ENCODE measurements at places on chromosomes 4 and X.

DNA sequence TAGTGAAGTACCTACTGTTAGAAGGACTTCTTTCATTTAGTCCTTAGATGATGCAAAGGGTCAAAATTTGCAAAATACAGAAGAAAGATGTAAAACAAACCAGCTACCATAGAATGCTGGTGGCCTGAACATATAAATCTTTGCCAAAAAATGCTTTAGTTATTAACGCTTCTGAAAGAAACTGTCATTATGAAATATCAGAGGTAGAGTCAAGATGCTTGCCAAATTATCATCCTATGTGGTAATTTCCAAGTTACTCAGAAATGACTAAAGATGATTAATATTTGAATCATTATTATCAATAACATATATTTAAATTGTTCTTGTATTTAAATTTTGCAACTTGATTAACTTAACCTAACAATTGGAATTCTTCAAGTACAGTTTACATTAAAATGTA lies 588.4 kb upstream of the FAM241A start:
- DNase-seq = no peak

DNA sequence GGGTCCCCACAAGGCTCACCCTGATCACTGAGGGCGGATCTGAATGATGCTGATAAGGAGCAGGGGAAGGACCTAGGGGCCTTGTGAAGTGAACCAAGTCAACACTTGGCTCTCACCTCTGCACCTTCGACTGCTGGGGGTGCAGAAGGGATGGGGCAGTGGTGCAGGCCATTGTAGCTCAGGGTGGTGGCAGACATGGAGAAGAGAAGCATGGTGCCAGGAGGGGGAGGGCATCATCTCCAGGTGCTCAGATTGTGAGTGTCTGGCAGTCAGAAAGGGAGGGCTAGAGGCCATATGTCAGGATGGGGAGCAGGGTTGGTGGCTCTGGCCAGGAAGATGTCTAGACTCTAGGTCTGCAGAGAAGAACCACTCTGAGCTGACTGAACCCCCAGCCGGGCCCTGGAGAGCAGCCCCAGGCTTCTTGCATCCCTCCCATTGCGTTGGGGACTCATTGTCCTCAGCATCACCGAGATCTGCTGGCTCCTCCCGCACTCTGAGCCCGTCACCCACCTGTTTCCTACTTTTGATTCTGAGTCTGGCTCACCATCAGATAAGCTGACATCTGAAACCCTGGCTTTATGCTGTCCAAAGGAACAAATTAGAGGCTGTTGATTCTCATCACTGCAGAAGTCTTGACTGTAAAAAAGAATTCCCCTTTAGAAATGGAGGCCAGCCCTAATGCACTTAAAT lies 3.8 kb downstream of the APLN start:
- no peak for DNase-seq

DNA sequence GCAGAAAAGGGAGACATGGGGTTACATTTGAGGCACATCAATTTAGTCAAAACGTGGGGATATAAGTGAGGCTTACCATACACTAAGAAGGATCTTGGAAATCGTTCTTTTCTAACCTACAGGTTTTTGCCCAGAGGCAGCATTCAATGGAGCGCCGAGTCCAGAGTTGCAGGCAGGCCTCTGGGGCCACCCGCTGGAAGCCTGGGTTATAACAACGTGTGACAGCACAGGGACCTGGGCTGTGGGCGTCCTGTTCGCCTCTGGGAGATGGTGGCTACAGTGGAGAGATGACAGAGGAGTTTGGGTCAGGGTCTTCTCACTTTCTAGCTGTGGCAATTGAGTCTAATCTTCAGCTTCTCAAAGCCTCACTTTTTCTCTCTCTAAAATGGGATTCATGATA lies 53.9 kb downstream of the ENPP6 start:
- no peak for DNase-seq

GRCh38 chr4:3867403-3868100 lies 101.4 kb downstream of the ADRA2C start:
- DNase-seq = no peak

DNA sequence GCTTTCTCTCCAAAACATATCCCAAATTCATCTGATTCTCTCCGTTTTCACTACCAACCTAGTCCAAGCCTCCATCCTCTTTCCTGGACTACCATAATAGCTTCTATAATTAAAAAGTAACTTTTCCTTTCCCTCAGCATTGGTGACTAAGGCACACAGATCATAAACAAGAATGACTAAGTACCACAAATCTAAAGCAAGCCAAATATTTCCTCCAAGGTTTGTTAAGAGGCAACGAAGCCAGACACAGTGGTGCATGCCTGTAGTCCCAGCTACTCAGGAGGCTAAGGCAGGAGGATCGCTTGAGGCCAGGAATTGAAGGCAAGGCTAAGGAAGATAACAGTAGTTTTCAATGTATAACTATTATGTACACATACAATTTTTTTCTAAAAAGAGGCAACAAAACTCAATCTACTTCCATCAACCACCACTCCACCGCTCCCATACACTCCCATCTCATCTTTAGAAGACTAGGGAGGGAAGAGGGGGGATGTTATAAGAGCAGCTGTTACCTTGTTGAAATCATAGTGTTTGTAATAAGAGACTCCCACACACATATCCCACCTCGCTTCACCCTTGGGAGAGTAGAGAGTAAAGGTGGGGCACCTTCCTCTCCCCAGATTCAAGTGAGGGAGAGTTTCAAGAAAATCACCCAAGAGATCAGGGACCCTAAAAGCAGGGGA lies 4.2 kb upstream of the JCHAIN start:
- no peak for DNase-seq

DNA sequence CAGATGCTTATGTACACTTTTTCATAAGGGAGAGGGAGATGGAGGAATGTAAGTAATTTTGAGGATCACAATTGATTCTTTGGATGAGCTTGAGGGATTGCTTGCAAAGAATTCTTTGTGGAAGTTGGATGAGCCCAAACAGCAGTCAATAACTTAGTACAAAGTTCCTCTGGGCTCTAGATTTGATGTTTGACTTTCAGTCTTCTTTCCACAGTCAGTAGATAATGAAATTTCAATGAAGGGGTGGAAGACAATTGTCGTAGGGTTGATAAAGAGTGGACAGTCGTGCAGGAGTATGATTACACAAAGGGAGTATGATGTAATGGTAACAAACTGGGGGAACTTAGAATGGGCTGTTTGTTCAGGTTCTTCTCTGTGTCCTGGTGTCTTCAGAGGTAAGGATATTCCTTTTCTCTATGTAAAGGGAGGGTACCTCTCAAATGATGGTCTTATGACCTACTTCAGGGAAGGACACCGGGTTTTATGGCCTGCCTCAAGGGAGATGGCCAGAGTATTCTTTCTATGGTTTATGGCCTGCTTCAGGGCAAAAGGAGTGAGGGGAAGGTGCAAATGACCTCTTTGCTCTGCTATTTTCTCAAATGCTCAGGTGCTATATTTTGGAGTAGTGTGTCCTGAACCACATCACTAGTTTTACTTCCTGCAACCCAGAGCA lies 1.7 kb upstream of the ABRAXAS1 start:
- DNase-seq = no peak

- no peak for DNase-seq
Observed at GRCh38 chrX:76915836-76916235, 488.3 kb downstream of the MAGEE1 start.

GRCh38 chrX:110665223-110666002 lies 130.2 kb downstream of the CHRDL1 start:
- DNase-seq = no peak

GRCh38 chr4:11230866-11231265 lies 197.8 kb downstream of the HS3ST1 start:
- no peak for DNase-seq

DNA sequence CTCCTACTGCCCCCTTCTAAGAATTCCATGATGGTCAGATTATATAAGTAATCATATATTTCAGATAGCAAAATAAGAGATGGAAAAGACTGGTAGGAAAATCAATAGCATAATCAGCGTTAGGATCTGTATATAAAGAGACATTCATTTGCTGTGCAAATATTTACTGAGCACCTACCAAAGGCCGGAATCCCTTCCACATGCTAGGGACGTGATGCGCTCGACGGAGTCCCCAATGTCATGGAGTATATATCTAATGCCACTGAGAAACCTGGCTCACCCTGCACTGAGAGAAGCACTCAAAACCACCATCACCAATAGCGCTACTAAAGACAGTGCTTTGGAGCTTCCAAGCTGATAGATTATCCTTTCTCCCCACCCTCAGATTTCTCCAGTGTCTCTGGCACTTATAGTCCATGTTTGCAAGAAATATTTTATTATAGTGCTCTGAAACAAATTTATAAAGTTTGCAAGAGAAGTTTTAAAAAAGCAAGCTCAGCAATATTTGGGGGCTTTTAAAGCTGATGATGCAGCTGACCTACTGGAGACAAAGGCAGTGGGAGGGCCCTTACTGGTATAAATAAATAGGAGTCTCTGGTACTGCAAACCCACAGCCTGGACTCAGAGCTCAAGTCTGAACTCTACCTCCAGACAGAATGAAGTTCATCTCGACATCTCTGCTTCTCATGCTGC lies at the start of gene CXCL13:
TSS of gene CXCL13 (plus strand) at position 611 of the 693 bp plus-strand sequence. CDS start at position 657, 46 bp downstream.
- DNase-seq = no peak

GRCh38 chr4:69656653-69657158 lies 3.7 kb upstream of the UGT2A1 start:
- no peak for DNase-seq

DNA sequence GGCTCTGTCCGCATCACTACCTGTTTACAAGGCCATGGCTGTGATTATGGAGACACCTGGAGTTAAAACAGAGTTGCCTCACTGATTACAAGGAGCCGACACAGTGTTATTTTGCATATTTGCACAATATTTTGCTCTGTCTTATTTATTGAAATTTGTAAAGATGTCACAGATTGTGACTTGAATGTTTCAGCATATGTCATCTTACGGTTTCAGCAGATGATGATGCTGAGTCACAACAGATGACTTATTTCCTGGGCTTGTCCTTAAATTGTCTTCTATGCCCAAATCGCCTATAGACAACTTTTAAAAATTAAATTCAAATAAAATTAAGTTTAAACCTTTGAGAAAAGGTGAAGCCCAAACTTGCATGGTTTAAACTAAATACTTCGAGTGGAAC lies 87.1 kb upstream of the INPP4B start:
- DNase-seq = no peak

DNA sequence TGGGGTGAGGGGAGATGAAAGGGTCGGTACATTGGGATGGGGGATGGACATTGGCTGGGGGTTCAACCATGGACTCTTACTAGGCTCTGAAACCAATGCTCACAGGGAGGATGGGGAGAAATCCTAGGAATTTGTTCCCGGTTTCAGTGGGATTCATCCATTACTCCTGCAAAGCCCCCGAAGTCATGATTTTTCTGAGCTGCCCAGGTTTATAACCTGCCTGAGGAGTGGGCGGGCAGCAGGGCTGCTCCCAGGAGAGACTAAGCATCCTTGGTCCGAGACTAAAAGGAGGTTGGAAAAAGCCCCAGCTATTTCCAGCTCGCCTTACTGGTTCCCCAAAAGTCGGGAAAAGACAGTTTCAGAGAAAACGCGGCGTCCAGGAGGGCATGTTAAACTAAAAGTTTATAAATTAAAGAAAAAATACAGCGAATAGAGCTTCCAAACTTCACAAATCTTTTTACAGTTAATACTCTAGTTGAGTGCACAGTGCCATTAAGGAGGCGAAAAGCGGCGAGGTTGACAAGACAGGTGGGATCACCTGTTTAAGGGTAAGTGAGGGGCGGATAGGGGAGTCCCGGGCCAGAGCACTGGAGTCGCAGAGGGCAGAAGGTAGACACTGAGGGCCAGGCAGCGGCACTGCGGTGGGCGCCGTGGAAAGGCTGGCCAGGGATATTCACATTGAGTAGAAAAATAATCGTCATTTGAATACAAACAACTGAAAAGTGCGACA lies 3.7 kb downstream of the NKX3-2 start:
- DNase-seq = no peak

DNA sequence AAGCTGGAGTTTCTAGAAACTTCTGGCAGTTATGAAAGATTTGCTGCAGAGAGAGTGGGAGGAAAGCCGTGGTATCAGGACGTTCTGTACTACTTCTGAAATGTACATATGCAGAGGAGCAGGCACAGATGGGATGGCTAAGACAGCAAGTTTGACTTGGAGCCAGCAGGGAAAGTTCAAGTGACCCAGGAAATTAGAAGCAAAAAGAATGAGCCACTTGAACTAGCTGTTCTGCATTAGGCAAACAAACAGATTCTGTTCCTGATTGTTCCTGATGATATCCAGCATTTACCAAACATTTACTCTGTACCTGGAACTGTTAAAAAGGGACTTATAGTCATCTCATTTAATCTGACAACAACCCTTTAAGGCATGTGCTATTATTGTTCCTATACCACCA lies 41.4 kb upstream of the CXCL13 start:
- DNase-seq = no peak

DNA sequence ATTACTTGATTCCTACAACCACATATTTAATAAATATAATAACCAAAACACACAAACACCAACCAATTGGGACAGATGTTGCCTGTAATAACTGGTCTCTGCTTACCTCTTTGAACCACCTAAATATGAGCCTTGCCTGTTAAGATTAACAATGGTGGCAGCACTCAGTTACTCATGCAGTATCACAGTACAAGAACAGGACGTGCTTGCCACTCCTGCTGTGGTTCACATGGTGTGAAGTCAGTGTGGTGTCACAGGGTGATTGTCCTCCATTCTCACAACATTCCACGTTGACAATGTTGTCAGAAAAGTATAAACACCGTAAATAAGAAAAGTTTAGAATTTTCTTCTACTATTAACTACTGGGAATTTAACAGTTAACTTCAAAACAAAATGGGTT lies 365.0 kb downstream of the PPP3CA start:
- no peak for DNase-seq

- no peak for DNase-seq
Observed at GRCh38 chr4:107863416-107863815, 38.7 kb downstream of the SGMS2 start.

DNA sequence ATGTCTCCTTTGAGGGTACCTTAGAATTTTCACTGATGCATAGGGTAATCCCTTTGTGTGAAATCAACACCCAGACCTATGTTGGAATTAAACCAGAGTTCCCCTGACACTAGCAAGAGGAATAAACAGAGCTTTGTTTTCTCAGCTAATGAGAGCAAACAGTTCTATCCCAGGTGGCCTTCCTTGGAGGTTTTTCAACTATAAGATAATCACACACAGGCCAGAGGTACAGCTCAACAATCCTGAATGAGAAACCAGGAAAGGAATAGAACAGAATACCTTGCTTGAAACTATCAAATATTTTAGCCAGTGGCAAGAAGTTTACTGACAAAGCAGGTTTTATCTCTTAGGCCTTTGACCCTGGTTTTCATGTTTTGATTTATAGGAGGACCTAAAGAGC lies 100.2 kb downstream of the OTC start:
- DNase-seq = no peak

- DNase-seq = no peak
Observed at GRCh38 chrX:148649145-148649795, 148.9 kb downstream of the AFF2 start.

- DNase-seq = no peak
Observed at GRCh38 chr4:18536428-18536827, 514.9 kb upstream of the LCORL start.

- DNase-seq = no peak
Observed at GRCh38 chr4:3243136-3243780, 5.7 kb upstream of the MSANTD1 start.

DNA sequence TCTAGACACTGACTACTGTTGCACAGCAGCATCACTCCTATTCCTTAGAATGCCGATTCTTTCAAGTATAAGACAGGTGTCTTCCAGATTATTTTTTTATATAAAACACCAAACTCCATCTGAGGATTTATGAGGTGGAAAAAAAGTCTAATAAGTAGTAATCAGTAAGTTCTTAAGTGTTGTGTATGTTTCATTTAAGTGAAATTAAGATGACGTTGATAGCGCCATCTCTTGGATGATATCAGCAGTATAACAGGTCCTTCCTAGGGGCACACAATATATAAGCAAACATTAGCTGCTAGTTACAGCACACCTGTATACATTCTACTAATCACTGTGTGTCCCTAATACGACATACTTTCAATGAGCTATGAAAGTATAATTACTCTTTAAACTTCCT lies 99.6 kb upstream of the STS start:
- no peak for DNase-seq
